ENCODE measurements at places on chromosomes 2 and 18. TPM values are rescaled to one million over a fixed set of nuclear protein-coding genes. Genes with fewer than 3 reads are reported as not detected.
A peak's percentile ranks its signal among the peaks of the same experiment; 100 is the strongest.

DNA sequence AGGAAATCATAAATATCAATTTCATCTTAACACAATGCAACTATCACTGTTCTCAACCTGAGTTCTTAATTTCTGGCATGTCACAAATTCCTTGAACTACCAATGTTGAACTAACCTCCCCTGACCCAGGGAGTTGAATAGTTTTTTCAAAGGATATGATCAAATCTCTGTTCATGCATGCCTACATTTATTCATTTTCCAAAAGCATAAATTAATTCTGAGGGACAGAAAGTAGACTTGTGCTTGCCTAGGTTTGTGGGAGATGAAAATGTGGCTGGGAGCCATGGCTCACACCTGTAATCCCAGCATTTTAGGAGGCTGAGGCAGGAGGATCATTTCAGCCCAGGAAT is 175.7 kb downstream of the TGIF1 start:
- H3K27me3 ChIP-seq: no peaks in the 10 kb centered on the region
- peaks cover 34% of the 10 kb centered on the region for H3K4me1 ChIP-seq
- H3K27ac ChIP-seq: no peak overlapping the region
- DNase-seq: no peak

DNA sequence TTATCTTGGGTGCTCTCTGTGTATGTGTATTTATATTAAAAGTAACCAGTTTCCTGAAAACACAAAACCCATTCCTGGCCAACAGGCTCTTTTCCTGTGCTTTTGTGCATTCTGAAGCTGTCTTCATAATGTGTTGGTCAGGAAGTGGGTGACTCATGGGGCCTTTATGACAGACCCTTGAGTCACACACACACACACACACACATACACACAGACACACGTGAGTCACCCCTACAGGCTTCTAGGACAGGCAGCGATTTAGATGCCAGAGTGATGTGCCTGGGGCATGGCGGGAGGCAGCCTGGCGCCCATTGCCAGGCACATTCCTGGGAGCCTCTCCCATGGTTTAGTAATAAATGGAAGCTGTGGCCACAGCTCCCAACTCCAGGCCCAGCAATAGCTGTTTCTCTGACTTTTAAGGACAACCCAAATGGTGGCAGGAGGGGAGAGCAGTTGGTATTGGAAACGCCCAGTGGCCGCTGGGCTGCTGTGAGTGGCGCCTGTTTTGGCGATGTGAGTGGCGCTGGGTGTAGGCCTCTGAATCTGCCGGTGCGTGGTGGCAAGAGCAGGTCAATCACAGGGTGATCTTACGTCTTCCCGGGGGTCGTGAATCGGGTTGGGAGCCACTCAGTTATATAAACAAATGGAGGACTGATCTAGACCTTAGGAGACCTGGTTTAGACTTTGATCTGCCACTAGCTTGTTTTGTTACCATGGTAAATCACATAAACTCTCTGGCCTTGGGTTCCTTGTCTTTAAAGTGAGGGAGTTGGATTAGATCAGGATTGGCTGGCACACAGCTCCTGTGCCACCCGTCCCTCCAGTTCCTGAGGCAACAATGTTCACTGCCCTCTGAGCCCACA is 150.7 kb upstream of the DLX2 start:
- DNase-seq: no peak
- H3K4me1 ChIP-seq: peaks cover 37% of the 10 kb centered on the region
- H3K27me3 ChIP-seq: no peaks in the 10 kb centered on the region
- peak overlapping the region; percentile 48 for H3K27ac ChIP-seq

GRCh38 chr2:6354546-6354945 is 511.2 kb downstream of the CMPK2 start:
- H3K4me3 ChIP-seq: no peak overlapping the region
- no peak overlapping the region for H3K27ac ChIP-seq
- no peak for DNase-seq

DNA sequence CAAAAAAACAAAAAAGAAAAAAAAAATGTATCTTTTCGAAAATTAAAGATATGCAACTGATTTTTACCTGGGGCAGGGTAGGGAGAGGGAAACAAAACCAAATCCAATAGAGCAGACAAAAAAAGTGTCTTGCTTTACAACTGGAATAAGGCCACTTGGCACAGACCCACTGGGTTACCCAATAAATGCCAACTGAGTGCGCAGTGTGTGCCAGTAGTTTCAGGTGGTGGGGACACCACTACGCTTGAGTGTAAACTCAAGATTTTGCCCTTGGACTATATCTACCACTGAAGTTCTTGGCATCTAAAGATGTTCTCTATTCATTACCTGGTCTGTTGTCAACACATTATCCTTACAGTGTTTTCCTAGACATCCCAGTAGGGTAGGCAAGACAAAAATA is 16.3 kb downstream of the VPS4B start:
- DNase-seq: no peak
- H3K27me3 ChIP-seq: no peaks in the 10 kb centered on the region
- peaks cover 2% of the 10 kb centered on the region for H3K36me3 ChIP-seq
- H3K4me1 ChIP-seq: no peaks in the 10 kb centered on the region
- H3K4me3 ChIP-seq: no peak overlapping the region

GRCh38 chr2:176879426-176879995 is 333.1 kb upstream of the HNRNPA3 start:
- no peaks in the 10 kb centered on the region for H3K36me3 ChIP-seq
- DNase-seq: no peak
- H3K27ac ChIP-seq: no peak overlapping the region
- peak overlapping the region; percentile 20 for H3K4me3 ChIP-seq
- peaks cover 19% of the 10 kb centered on the region for H3K4me1 ChIP-seq

DNA sequence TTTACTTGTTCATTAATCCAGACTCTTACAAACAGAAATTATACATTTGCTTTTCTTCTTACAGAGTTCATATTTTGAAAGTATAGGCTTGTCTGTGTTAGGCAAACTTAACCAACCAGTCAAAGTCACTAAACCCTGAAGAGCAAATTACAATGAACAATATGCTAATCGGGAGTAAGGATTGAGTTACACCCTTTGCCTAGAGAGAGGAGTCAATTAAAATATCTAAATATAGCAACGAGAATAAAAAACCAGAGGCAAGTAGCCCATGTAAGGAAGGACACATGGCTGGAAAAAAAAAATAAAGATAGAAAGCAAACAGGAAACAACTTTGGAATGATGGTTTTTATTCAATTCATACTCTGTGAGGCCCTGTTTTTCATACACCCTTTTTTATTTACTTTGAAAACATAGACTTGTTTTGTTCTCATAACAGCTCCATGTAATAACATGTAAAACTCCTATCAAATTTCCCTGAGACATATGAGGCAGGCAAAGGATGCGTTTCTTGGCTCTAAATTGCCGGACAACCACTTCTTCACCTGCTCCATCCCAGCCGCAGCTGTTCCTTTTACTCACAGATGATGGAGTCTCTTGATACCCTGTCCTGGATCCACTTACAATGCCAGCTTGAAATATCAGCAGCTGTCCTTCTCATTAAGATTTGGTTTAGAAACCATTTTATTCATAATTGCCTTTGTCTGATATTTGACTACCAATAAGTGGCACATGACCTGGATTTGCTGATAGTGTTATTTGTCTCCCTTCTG is 767.7 kb upstream of the GCFC2 start:
- no peaks in the 10 kb centered on the region for H3K27me3 ChIP-seq
- no peaks in the 10 kb centered on the region for H3K4me1 ChIP-seq

- no peak overlapping the region for H3K27ac ChIP-seq
- H3K4me3 ChIP-seq: no peak overlapping the region
- no peak for DNase-seq
- H3K36me3 ChIP-seq: peaks cover 5% of the 10 kb centered on the region
Measured at GRCh38 chr18:62683935-62684334, 31.4 kb upstream of the PHLPP1 start.

DNA sequence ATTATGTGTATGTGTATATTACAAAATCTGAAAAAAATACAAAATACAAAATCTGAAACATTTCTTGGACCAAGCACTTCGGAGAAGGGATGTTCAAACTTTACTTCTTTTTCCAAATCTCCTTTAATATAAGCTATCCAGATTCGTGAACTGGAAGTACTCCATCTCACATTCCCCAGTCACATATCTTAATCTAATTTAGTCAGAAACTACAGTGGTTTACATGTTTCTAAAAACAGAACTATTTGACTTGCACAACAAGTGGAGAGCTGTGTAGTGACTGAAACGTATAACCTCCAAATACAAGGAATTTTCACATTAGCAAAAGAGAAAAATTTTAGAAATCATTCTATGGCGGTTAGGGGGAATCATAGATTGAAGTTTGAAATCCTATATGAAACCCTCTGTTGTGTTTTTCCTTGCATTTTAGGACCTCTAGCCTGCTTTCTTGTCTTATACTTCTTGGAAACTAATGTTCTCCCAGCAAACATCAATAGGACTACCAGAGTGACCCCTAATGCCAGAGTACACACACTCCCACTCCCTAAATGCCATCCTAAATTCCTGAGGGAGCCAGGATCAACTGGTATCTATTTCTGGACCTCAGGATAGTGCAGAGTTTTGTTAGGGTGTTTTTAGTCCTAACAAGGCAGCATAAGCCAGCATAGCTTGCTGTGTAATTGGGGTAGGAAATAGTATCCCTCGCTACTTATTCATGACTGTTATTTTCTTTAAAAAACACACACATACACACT is 30.2 kb upstream of the ROCK1 start:
- H3K27ac ChIP-seq: no peak overlapping the region
- no peak for DNase-seq
- H3K4me3 ChIP-seq: no peak overlapping the region

DNA sequence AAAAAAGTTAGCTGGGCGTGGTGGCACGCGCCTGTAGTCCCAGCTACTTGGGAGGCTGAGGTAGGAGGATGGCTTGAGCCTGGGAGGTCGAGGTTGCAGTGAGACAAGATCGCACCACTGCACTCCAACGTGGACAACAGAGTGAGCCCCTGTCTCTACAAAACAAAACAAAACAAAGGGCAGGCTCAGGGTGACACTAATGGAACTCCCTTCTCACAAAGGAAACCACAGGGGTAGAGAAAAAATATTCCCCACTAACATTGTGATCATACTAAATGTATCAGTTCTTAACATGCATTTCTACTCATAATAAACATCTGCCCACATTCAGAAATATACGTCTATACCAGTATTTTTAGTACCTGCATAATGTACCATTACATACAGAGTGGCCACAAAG is 21.1 kb downstream of the STAM2 start:
- peaks cover 18% of the 10 kb centered on the region for H3K36me3 ChIP-seq
- no peak overlapping the region for H3K27ac ChIP-seq
- H3K4me3 ChIP-seq: no peak overlapping the region
- H3K4me1 ChIP-seq: peaks cover 4% of the 10 kb centered on the region
- DNase-seq: no peak
- H3K27me3 ChIP-seq: no peaks in the 10 kb centered on the region

DNA sequence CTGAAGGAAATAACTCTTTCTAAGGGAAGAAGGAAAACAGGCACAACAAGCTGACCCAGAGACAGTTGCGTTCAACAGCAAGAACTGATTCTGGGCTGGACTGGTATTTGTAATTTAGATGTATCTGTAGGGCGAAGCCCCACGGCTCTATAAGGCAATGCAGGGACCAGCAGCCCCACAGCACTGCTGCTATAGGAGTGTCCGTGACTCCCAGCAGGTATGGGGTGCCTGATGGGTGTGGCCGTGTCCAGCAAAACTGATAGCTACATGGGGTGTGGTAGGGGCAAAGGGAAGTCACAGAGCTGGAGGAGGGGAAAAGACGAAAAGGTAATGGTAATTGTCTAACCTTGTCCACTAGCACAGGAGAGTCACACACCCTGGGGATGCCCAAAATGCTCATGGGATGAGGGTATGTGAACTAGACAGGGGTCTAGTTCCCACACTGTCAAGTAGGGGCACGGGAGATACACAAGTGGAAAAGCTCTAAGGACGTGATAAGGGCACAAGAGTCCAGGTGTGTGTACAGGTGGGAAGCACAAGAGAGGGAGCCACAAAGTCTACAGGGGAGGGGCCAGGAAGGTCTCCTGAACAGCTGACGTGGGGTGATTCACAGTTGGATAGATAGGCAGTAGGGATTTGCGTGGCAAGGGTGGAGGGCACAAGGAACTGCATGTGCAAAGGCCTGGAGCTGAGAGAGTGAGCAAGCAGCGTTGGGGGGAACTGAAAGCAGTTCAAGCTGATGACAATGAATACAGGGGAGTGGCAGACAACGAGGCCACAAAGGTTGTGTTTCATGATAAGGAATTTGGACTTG is 48.5 kb upstream of the ASPRV1 start:
- no peaks in the 10 kb centered on the region for H3K4me1 ChIP-seq
- DNase-seq: no peak
- no peak overlapping the region for H3K27ac ChIP-seq
- H3K27me3 ChIP-seq: no peaks in the 10 kb centered on the region
- peaks cover 5% of the 10 kb centered on the region for H3K36me3 ChIP-seq

GRCh38 chr2:6671913-6672312 is 193.8 kb downstream of the CMPK2 start:
- H3K36me3 ChIP-seq: no peaks in the 10 kb centered on the region
- no peak overlapping the region for H3K4me3 ChIP-seq

GRCh38 chr2:113198790-113199612 is 25.2 kb downstream of the PSD4 start:
- peaks cover 20% of the 10 kb centered on the region for H3K4me1 ChIP-seq
- peak; percentile 86 for DNase-seq
- peaks cover 14% of the 10 kb centered on the region for H3K27me3 ChIP-seq

GRCh38 chr2:132814651-132815050 is 144.6 kb upstream of the LYPD1 start:
- no peak for DNase-seq
- H3K4me3 ChIP-seq: no peak overlapping the region
- H3K36me3 ChIP-seq: peaks cover 33% of the 10 kb centered on the region
- H3K27me3 ChIP-seq: no peaks in the 10 kb centered on the region

DNA sequence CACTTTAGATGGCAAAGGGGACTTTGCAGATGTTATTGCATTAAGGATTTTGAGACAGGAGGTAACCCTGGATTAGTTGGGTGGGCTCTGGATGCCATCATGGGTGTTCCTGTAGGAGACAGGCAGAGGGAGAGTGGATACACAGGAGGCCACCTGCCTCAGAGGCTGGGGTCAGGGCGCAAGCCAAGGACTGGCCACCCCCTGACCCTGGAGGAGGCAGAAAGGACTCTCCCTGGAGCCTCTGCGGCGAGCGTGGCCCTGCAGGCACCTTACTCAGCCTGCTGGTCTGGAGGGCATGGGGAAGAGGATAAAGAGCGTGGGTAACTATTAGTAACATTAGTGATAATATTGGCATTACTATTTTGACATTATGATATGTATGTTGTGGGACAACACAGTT is 21.6 kb upstream of the OTOS start:
- no peak for DNase-seq
- no peak overlapping the region for H3K27ac ChIP-seq
- H3K4me1 ChIP-seq: no peaks in the 10 kb centered on the region
- no peak overlapping the region for H3K4me3 ChIP-seq
- no peaks in the 10 kb centered on the region for H3K27me3 ChIP-seq

The PLCL1 gene
- total RNA-seq: 0.32 TPM

The SS18 gene
- total RNA-seq: 81.4 TPM

The STARD6 gene
- not detected for total RNA-seq

Measured in neural crest cell (in vitro differentiated cells).